ENCODE measurements at places on chromosomes 11 and 22.

- no peak for DNase-seq
Measured at GRCh38 chr22:23094695-23095681, 24.7 kb downstream of the GNAZ start.

DNA sequence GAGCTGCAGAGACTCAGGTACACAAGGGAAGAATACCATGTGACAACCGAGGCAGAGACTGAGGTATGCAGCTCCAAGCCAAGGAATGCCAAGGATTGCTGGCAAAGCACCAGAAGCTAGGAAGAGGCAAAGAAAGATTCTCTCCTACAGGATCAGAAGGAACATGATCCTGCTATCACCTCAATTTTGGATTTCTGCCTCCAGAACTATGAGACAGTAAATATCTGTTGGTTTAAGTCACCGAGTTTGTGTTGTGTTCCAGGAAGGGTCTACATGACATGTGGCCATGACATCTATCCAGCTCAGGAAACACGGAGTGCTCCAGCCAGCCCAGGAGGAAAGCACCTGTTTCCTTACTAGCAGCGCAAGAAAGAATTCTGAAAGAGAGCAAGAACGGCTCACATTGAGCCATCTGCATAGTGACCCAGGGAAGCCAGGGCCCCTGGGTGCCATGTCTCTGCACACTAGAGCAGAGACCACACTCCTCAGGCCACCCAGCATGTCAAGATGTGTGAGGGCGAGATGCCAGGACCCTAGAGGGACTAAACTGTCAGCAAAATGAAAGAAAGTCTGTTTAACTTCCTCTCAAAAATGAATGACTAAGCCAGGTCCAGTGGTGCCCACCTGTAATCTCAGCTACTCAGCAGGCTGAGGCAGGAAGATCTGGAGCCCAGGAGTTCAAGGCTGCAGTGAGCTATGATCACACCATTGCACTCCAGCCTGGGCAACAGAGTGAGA is 35.6 kb upstream of the GALNT18 start:
- no peak for DNase-seq

- DNase-seq = no peak
Measured at GRCh38 chr11:60367009-60367408, 11.3 kb upstream of the MS4A7 start.

GRCh38 chr11:69667619-69668604 is 7.2 kb downstream of the LTO1 start:
- no peak for DNase-seq

GRCh38 chr11:31240340-31240904 is 129.1 kb downstream of the DCDC1 start:
- DNase-seq = no peak

DNA sequence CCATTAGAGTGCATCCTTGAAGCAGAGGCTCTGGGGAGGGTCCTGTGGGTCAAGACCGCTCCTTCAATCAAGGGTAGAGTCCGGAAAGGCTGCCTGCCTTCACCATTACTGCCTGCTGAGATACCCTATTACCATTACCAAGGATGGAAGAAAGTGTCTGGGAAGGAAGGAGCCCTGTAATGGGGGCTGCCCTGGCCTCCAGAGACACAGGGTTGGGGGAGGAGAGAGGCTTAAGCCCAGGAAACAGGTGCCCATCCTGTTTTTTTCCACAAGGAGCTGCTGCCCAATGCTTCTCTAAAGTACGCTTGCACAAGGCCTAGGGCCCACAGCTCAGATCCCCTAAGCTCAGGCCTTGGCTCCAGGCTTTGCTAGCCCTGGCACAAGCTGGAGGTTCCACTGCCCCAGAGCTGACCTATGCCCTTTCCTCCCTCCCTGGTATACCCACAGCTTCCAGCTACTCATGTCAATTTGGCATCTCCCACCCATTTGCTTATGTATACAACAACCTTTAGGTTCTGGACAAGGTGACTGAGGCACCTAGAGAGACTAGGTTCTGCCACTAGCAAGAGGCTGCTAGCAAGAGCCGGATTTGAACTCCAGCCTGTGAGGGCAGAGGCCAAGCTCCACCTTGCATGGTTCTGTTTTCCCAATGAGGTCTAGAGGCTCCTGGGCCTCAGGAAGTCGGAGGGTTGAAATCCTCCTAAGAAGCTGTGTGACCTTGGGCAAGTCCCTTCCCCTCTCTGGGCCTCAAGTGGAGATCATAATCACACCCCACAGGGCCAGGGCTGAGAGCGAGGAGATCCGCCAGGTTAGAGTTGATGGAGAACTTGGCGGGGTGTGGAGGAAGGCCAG is 1.5 kb upstream of the PLCB3 start:
- DNase-seq = no peak

- DNase-seq = no peak
Measured at GRCh38 chr22:29520851-29521250, 32.7 kb downstream of the THOC5 start.

GRCh38 chr11:74735365-74735928 is 4.2 kb upstream of the CHRDL2 start:
- DNase-seq = no peak

DNA sequence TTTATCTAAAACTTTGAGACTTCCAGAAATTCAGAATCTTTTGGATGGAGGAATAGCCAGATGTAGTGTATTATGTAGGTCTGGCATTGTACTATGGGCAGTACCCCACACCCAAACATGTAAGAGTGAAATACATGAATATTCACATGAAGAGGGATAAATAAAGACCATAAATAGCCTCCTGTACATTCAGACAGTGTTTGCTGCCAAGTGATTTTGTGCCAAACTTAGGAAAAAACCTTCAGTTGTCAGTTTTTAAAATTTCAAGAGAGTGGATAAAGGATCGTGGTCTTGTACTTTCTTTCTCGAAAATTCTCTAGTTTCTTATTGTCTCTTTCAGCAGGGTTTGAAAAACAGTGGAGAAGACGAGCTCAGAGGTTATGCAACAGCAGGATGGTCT is 150.3 kb upstream of the LARGE1 start:
- DNase-seq = no peak

Data from activated naive CD4-positive, alpha-beta T cell (primary cell).